ENCODE measurements at places on chromosomes 5 and 9.

- DNase-seq, result no peak
Observed at GRCh38 chr5:44046619-44047364, 342.4 kb downstream of the FGF10 start.

GRCh38 chr5:174188295-174188694 is 142.8 kb downstream of the NSG2 start:
- DNase-seq, result no peak

- no peak for DNase-seq
Observed at GRCh38 chr9:109258481-109259302, 62.2 kb downstream of the EPB41L4B start.

DNA sequence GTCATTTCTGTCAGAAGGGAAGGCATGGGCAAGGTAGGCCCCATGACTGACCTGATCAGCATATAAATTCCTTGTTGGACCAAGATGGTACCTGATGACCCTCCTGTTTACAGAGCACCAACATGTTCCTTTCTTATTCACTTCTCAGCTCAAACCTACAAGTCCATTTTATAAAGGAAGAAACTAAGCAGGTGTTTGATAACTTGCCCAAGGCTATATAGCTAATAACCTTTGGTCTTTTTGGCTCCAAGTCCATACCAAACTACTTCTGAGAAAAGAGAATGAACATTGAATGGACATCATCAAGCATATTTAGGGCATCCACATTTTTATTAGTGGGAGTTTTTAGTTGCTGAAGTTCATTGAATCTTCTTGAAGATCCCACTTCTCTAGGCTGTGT is 125.2 kb downstream of the GALNT10 start:
- DNase-seq, result no peak

DNA sequence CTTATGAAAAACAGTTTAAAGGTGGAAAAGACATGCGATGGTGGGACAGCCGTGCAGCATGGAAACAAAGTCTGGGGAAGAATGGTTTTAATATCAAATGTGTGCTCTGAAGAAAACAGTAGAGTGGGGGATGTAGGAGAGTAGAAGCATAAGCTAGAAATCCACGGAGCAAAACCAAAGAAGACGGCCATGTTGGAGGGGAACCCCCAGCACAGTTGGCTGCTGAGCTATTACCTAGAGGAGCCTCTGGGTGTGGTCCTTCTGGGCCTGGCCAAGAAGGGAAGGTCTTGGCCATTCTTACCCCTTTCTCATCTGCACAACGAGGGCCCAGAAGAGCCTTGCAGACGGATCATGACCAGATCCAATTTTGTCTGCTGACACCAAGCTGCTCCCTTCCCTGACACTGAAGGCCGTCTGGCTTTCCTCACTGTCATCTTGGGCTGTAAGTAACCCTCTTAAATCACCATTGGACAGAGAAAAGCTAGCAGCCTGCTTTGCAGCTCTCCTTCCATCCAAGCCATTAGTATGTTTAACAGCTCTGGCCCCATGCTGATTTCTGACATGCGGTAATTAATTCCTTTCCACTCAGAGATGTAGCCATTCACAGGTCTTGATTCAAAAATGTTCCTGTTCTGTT is 189.5 kb downstream of the SEC61B start:
- no peak for DNase-seq

- DNase-seq, result no peak
Observed at GRCh38 chr5:124707520-124707919, 38.9 kb downstream of the ZNF608 start.

- no peak for DNase-seq
Observed at GRCh38 chr5:42349163-42349562, 74.1 kb upstream of the GHR start.

DNA sequence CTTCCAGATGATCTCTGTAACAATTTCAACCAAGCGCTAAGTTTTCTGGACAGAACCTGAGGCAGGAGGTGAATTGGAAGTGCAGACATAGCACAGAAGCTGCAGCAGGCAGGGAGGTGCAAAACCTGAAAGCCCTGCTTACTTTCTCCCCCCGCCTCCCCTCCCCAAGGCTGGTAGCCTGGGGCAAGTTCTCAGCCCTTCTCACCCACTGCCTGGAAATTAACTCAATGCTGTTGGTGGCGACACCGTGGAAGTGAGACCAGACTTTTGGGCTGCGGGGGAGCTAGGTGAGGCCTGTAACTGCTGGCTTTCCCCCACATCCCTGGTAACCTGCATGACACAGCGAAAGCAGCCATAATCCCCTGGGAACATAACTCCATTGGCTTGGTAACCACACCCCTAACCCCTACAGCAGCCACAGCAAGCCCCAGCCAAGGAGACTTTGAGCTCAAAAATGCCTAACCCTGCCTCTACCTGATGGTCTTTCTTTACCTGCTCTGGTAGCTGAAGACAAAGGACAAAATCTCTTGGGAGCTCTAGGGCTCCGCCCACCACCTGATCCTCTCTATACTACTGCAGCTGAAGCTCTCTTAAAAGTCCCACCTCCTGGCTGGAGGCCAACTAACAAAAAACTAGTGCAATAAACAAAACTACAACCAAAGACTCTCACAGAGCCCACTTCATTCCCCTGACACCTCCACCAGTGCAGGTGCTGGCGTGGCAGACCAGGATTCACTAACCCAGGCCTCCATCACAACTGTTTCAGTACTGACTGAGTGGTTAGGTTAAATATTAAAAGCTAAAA is 11.9 kb upstream of the OR13C8 start:
- DNase-seq, result no peak

- no peak for DNase-seq
Observed at GRCh38 chr5:175821790-175822211, 49.6 kb upstream of the CPLX2 start.

- DNase-seq, result peak; percentile 79
Observed at GRCh38 chr5:136016945-136017530, 11.8 kb upstream of the TGFBI start.

DNA sequence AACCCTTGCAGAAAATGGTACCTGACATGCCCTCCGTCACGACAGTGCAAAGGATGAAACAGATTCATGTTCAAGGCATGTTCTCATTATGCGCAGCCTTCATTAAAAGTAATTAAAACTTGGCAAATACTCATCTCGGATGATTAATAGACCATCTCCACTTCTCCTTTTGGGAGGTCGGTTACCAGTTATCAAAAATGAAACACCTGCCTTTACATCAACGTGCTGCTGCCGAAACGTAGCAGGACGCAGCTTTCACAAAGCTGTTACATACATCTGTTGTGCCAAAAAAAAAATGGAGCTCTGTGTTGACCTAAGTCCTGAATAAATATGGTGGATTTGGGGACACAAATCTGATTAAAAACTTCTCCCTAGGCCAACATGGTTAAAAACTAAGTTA is 75.7 kb downstream of the PTCH1 start:
- DNase-seq, result no peak

DNA sequence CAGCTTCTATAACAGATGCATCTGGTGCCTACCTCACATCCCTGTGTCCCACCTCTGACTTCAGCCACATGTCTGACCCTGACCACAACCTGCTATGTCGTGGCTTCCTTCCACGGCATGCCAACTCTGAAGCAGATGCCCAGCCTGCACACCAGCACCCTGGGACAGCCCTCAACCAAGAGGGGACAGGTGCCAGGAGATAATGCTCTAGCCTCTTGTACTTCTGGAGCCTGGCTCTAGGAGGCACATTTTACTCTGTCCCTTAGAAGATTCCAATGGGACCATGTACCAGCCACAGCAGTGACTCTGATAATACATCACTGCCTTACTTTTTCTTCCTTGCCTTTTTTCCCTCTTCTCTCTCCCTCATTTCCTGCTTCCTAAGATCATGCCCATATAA is 51.4 kb downstream of the EBF1 start:
- no peak for DNase-seq

GRCh38 chr9:36980148-36980974 is 53.7 kb downstream of the PAX5 start:
- no peak for DNase-seq

DNA sequence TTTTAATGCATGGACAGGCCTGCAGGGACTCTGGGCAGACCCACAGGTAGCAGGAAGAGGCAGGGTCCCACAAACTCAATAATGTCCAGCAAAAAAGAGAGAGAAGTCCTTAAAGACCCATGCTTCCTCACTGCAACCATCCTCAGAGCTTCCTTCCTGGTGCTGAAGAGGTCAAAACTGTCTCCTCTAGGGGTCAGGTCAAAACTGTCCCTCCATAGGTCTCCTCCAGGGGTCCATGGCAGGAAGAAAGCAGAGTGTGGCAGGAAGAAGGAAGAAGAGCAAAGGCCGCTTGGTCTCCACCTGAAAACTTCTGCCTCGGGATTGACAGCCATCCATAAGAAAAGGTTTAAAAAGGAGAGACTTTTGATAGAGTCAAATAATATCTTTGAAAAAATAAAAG is 261.9 kb upstream of the TRIM32 start:
- DNase-seq, result no peak

GRCh38 chr9:137025517-137025966 is 2.5 kb downstream of the ABCA2 start:
- DNase-seq, result no peak

- DNase-seq, result no peak
Observed at GRCh38 chr9:92503156-92503555, 20.9 kb upstream of the ASPN start.

Measured in brain microvascular endothelial cell (primary cell).